Uterus (tissue), 4 donors: ENCODE measurements at places on chromosomes 12 and 14. TPM values are rescaled to one million over a fixed set of nuclear protein-coding genes. Genes with fewer than 3 reads are reported as not detected.

MANSC4 gene
- total RNA-seq = 0.73 TPM

IL31 gene
- total RNA-seq = not detected

CLEC2B gene
- total RNA-seq = 28.4 TPM

DNA sequence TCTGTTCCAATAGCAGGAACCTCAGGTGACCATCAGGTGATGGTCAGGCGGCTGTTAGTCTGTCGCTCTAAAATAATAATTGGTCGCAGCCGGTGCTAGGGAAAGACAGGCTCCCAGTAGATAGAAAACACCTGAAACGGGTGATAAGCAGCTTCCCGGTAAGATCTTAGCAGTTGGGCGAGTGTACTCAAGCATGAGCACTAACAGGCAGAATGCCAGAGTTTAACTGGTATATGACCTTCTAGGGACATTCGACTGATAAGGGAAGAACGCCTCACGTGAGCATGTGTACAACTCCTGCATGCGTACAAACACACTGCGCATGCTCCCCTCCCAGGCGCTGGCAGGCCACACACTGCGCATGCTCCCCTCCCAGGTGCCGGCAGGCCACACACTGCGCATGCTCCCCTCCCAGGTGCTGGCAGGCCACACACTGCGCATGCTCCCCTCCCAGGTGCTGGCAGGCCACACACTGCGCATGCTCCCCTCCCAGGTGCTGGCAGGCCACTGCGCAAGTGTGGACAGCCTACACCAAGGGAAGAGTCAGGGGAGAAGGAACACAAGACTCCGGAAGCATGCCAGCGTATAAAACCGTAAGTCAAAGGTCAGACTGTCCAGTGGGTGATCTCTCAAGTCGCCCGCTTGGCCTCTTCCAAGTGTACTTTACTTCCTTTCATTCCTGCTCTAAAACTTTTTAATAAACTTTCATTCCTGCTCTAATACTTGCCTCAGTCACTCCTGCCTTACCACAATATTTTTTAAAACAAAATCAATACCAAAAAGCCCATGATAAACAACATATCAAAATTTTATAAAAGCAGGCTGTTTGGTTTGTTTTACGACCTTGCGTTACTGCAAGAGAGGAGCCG, 24.5 kb downstream of the GPRC5D start:
- no peaks in the 10 kb centered on the region for H3K27me3 ChIP-seq
- H3K4me1 ChIP-seq = no peaks in the 10 kb centered on the region
- no peaks in the 10 kb centered on the region for H3K36me3 ChIP-seq
- H3K27ac ChIP-seq = no peak overlapping the region
- DNase-seq = peak; percentile 29
